ENCODE measurements at places on chromosomes 4 and X.

DNA sequence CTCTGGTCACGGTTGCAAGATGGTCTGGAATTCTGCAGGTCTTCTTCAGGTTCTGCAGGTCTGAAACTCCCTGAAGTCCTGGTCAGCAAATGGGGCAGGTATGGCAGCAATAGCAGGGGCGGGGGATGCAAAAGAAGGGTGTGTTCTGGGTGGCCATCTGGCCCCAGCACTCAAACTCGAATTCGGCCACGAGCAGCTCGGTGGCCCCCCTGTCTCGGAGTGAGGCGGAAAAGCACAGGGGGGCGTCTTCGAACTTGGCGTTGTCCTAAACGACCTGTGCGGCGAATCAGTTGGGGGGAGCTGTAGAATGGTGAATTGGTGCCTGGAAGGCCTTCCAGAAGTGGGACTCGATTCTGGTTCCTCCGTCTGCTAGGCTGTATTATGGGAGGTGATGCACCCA, 2.1 kb downstream of the RTL5 start:
- no peak for DNase-seq

DNA sequence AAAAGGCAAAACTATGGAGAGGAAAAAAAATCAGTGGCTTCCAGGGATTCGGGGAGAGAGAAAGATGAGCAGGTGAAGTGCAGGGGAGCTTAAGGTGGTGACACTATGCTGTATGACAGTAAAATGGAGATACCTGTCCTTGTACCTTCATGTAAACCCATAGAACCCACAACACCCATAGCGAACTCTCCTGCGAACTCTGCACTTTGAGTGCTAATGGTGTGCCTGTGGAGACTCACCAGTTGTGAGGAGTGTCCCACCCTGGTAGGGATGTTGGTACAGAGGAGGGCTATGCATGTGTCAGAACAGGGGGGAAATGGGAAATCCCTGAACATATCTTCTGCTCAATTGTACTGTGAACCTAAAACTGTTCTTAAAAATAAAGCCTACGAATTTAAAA, 42.8 kb downstream of the HMX1 start:
- no peak for DNase-seq

- no peak for DNase-seq
These were observed 1.1 kb upstream of the CHST7 start for GRCh38 chrX:46572340-46572936.

DNA sequence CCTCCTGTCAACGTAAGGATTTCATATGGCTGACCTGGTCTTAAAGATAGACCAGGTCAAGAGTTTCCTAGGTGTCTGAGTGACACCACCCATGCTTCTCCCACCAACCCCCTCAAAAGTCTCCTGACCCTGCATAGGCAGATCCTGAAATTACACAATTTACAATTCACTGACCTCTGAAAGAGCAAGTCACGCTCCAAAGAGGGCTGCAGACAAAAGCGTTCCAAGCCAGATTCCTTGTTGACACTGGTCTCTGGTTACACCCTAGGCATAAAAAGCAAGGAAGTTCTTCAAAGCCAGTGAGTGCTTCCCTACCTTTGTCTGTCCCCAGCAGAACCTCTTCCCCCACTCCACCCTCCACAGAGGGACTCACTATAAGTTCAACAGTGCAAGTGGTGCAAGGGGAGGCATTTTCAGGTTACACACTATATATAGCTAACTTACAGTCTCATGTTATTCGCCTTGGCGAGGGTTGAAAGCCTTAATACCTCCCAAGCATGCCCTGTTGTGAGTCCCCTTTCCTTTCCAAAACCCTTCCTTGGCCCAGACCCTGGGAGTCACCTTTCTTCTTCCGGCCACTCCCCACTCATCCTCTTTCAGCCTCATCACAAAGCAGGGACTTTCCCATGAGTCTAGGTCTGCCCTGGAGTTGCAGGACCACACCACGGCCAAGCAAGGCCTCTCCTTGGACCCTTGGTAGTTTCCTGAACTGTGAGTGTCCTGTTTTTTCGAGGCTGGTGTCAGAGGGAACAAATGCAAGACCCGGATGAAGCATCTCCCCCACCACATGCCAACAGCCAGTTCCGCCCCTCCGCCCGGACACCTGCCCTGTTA, 58.0 kb upstream of the KLF3 start:
- no peak for DNase-seq

- DNase-seq, result no peak
These were observed 126.8 kb upstream of the ENPP6 start for GRCh38 chr4:184344435-184344834.

DNA sequence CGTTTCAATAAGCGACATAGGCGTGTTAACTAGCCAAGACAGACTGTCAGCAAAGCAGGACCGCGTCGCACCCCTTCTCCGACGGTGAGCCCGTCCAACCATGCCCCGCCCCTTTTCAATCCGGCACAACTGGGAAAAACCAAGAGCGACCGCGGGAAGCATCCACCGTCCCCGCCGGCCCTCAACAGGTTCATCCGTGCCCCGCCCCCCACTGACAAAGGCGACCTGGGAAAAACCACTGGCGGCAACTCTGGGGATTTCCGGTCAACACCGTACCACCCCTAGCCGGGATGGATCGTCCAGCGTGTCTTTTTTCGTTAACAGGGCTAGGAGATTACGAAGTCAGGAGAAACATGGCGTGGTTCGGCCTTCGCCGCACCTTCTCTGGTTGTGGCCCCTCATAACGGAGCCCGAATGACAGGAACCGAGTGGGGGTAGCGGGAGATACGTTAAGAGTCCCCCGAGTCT, 377 bp downstream of the TIMM17B start:
- peak; percentile 85 for DNase-seq

DNA sequence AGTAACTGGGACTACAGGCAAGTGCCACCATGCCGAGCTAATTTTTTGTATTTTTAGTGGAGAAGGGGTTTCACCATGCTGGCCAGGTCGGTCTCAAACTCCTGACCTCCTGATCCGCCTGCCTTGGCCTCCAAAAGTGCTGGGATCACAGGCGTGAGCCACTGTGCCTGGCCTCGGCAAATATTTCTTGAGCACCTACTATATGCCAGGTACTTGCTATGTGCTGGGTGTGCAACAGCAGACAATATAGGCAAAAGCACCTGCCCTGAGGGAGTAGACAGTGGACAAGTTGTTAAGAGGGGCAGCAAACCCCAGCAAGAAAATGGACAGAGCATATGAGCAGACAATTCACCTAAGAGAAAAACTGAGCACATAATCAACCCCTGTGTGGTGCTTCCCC, 51.0 kb upstream of the CDKN2AIP start:
- DNase-seq, result no peak

DNA sequence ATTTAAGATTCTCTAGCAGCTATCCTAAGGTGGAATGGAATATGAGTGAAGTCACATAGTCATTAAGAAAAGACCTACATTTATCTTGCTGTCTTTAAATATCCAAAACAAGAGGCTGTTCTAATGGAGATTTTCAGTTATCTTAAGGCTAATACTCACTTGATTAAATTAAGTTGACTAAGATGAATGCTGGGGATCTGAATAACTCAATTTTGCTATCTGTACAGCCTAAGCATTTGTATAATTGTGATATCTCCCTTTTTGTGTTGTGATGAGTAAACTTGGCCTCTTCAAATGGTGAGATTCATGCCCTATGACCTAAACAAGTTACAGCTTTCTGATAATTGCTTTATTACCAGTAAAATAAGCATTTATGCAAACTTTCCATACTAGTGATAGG, 13.6 kb upstream of the GUCY1A1 start:
- DNase-seq, result no peak

- DNase-seq, result no peak
These were observed 237.9 kb downstream of the KLHL4 start for GRCh38 chrX:87755493-87755892.

- DNase-seq, result no peak
These were observed 146.3 kb upstream of the RPS6KA3 start for GRCh38 chrX:20412871-20413486.
